ENCODE measurements at places on chromosomes 1 and 21.

DNA sequence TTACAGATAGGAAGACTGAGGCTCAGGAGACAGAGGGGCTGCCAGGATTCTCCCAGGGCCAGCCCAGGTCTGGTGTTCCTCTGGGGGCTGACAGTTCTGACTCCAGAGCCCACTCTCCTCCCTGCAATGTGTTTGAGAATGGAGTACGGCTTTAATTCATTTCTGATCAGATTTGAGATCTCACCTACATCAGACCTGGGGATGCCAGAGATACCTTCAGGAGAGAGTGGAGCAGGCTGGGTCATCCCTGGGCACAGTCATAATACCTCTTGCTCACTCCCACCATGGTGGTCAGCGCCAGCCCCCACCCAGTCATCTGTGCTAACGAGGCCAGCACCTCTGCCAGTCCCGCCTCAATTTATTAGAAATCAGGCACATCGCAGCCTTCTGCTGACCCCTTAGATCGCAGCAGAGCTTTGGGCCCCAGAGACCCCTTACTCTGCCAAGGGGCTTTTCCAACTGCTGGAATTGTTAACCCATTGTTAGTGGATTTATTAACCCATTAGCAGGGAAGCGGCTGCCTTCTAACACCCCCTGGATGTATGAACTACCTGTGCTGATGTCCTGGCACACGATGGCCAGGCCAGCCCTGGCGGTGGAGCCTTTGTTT is 352.1 kb downstream of the MATN1 start:
- DNase-seq = no peak

GRCh38 chr1:32665915-32666314 is 14.9 kb downstream of the RBBP4 start:
- DNase-seq = no peak

DNA sequence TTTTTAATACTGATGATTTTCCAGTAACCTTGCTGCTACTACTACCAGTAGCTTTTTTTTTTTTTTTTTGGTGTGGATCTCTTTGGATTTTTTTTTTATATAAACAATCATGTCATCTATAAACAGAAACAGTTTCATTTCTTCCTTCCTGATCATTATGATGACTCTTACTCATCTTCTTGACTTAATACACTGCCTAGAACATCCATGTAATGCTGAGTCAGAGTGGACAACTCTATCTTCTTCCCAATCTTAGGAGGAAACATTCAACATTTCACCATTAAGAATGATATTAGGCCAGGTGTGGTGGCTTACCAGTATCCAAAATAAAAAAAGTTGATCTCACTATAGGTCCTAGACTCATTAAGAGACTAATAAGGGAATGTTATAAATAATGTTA is 69.1 kb downstream of the RUSC1 start:
- no peak for DNase-seq

- DNase-seq = no peak
Measured at GRCh38 chr1:185431612-185432011, 114.6 kb upstream of the IVNS1ABP start.

DNA sequence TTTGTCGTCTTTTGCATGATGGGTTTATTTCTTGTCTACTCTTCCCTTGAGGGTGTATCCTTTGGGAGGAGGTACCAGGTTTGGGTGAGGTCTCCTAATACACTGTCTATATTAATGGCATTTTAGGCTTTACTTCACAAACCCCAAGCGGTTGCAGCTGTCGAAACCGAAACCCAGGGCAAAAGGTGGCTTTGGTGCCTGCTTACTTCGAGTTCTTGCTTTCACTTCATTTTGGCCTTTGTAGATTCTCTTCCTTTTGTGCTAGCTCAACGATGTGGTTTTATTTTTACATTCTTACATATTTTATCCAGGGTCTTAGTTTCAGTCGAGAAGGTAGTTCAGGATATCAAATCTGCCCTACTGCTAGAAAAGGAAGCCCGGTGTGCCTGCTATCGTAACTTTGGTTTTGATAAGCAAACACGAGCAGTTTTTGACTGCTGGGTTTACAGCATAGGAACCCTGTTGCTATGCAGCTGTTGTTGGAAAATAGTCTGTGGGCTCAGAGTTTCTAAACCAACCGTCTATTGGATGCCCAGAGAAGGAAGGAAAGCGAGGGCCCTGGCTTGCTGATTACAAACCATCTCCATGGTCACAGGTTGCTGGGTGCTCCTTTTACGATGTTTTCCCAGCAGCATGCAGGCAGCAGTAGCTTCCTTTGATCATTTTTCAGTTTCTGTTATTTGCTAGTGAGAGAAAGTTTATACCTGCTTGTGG is 9.8 kb upstream of the TSPAN2 start:
- DNase-seq = peak; percentile 89

DNA sequence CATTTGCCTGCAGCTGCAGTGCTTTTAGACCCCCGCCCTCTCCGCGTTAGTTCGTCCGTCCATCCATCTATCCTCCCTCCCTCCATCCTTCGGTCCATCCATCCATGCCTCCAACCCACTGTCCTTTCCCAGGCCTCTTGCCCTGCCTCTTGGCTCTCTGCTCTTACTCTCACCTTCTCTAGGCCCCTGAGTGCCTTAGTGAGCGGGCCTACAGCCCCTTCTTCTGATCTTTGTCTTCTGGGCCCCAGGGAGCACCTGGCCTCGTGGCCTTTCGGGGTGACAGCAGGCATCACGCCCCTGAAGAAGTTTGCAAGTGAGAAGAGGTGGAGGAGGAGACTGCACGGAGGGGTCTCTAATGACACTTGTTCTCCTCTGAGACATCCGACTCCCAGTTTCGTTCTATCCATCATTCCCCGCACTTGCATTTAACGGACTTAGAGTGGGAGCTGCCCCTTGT is 842 bp downstream of the ATXN7L2 start:
- DNase-seq = no peak

DNA sequence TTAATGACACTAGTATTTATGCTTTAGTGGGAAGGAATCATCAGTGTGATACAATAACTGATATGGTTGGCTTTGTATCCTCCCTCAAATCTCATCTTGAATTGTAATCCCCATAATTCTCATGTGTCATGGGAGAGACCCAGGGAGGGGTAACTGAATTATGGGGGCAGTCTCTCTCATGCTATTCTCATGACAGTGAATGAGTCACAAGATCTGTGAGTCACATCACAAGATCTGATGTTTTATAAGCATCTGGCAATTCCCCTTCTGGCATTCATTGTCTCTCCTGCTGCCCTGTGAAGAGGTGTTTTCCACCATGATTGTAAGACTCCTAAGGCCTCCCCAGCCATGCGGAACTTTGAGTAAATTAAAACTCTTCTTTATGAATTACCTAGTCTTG is 1760.3 kb downstream of the NCAM2 start:
- DNase-seq = no peak

DNA sequence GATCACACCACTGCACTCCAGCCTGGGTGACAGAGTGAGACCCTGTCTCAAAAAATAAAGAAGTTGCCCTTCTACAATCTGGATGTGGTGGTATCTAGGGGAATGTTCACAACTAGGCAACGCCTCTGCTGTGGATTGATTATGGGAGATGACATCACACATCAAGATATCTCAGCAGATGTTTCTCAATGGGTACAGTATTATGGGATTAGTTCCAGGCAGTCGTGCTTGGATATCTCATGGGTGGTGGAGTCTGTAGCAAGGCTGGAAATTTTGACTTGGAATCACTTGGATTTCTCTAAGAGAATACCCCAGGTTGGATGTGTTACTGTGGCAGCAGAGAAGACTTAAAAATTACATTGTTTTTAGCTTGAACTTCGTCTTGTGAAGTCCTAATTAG is 7.7 kb downstream of the IFNAR2 start:
- DNase-seq = no peak

DNA sequence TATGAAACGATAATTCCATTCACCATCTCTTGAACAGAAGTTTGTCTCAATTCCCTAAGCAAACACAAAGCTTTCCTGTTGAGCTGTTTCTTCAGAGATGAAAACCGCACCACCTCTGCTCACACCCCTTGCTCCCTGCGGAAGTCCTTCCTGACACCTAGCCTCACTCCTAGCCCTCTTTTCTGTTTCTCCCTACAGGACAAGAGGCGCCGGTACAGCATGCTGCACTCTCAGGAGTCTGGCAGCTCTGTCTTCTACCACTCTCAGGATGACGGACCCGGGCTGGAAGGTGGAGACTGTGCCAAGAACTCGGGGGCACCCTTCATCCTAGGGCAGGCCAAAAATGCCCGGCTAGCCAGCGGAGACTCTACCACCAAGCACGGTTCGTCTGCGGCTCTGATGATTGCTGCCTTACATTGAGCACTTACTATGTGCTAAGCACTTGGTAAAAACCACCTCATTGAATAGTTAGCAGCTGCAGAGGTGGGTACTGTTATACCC is 45.5 kb downstream of the VWA5B1 start:
- no peak for DNase-seq

Measured in CD8-positive, alpha-beta memory T cell (primary cell).